Upper lobe of left lung (tissue), 6 donors: ENCODE measurements at places on chromosomes 5 and 9.

GRCh38 chr5:140041099-140041491 lies 2.0 kb downstream of the NRG2 start:
- no peak for DNase-seq

DNA sequence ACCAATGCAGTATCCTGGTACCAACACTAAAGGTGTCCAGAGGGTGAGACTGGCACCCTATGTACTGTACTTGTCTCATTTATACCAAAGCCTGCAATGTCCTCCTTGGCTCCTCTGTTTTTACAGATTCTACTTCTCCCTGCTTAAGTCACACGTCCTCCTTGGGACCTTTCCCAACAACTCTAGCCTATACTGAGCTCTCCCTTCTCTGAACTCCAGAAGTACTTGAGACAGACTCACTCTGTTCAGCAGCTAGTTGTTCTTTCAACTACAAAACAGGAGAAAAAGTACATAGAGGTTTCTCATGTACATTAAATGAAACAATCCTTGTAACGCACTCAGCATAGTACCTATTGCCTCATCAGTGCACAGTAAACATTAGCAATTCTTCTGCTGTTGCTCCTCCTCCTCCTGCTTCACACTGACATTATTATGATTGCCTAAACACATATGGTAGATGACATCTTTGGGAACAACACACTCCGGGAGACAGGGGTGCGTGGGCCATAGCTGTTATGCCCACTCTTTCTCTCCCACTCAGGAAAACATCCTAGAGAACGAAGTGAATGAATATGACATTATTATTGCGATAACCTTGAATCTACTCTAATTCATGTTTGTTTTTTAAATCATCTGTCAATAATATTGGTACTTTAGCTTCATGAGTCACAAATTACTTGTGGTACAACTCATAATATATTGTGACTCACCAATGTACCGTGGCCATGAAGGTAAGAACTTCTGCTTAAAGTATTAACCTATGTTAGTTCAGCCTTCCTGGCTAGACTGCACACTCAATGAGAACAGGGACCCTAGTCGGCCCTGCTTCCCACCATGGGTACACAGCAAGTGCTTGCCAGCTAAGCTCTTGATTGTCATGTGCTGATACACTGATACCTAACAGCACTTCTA lies 180.3 kb upstream of the ADRA1B start:
- DNase-seq = no peak

- DNase-seq = no peak
These were observed 161.7 kb upstream of the KLF9 start for GRCh38 chr9:70576116-70576515.

GRCh38 chr9:115373000-115373709 lies 255.2 kb upstream of the TNC start:
- DNase-seq = no peak

- DNase-seq = no peak
These were observed 241.1 kb downstream of the GADD45G start for GRCh38 chr9:89845862-89846261.

DNA sequence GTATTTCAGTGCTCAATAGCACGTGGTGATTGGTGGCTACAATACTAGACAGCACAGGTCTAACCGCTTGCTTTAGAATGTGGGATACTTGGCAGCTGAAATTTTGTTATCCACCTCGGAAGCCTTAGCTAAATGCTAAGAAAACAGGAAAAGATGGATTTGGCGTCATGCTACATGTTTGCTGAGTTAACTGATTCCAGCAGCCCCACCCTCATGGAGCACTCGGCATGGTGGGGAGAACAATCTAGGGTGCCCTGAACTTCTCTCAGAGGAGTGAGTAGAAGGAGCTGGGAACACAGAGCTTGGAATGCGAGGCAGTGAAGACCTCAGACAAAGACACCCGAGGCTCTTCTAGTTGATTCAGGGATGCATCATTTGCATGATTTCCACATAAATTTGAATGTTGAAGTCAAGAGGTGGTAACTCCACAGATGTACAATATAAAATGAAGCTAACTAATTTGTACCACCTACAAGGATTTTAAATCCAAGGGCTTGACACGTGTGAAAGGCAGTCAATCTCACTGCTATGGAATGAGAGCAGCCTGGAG lies 145.1 kb upstream of the FSTL4 start:
- DNase-seq = no peak

GRCh38 chr9:74533253-74533652 lies 36.1 kb downstream of the RORB start:
- no peak for DNase-seq

- no peak for DNase-seq
These were observed 76.8 kb downstream of the TTLL11 start for GRCh38 chr9:122016309-122016708.

GRCh38 chr9:111050819-111051218 lies 12.5 kb upstream of the LPAR1 start:
- no peak for DNase-seq

- no peak for DNase-seq
These were observed 31.6 kb upstream of the ENHO start for GRCh38 chr9:34554211-34555001.

DNA sequence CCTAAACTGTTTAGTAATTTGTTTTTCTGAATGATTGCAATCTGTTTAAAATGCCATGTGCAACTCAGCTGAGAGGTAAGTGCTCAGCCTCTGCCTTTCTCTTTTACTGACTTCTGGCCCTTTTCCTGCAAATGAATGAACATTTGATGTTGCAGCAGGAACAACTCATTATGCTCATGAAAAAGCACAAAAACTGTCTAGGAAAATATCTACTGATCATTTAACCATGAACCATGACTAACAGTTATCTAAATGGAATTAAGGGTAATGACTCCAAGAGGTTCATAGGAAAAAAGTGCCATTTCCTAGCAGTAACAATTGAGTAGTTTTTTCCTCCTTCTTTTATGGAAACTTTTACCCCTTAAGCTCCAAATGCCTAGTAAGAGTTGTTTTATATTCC lies 70.6 kb upstream of the ANKH start:
- no peak for DNase-seq

GRCh38 chr5:108271127-108271526 lies 110.8 kb downstream of the FBXL17 start:
- no peak for DNase-seq
